Fibroblast of lung (primary cell): ENCODE measurements at places on chromosomes 5 and 9.
A peak's percentile ranks its signal among the peaks of the same experiment; 100 is the strongest.

GRCh38 chr5:154371687-154372086 is 74.1 kb upstream of the SAP30L start:
- peak; percentile 86 for DNase-seq

DNA sequence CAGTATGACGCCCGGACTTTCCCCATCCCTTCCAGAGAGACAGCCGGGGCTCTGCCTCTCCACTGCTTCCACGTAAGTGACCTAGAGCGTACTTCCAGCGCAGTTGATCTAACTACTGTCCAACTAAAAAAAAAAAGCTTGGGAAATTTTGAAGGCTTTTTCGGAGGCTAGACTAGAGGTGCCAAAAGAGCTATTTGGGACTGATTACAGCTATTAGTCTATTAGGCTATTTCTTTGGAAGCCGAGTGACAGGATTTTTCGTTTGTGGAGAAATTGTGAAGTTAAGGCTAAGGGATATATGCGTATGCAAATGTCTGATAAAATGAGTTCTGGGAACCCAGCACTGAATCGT is 1.5 kb downstream of the CCNO start:
- DNase-seq = peak; percentile 45

GRCh38 chr9:124513376-124513994 is 6.3 kb upstream of the NR5A1 start:
- no peak for DNase-seq

GRCh38 chr5:172855597-172856292 is 21.7 kb downstream of the ERGIC1 start:
- peak; percentile 62 for DNase-seq

DNA sequence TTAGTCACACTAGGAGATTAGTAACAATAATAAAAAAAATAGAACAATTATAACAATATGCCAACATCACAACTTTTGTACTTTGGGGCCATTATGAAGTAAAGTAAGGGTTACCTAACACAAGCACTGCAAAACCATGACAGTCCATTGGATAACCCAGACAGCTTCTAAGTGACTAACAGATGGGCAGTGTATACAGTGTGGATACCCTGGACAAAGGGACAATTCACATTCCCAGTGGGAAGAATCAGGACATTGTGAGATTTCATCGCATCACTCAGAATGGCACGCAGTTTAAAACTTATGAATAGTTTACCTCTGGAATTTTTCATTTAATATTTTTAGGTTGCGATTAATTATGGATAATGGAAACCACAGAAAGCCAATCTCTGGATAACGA is 45.6 kb upstream of the JADE2 start:
- no peak for DNase-seq

DNA sequence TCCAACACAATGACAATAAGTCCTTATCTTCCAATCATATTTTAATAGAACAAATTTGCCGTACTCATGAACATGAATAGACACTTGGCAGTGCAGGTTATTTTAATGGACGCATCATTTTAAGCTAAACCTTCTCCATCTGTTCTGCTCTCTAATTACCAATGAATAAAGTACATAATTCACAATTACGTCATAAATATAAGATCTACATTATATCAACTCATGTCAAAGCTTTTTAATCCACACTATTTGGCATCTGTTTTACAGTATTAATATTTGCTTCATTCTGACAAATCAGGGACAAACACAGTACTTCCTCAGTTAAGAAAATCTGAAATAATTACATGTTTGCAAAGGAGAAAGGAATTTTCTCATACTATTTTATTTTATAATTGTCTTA is 344.1 kb upstream of the DMAC1 start:
- no peak for DNase-seq

- no peak for DNase-seq
Measured at GRCh38 chr5:58722160-58722559, 139.3 kb downstream of the RAB3C start.

GRCh38 chr5:116451905-116452450 is 122.6 kb downstream of the SEMA6A start:
- DNase-seq = peak; percentile 66

GRCh38 chr5:14036947-14037346 is 92.5 kb upstream of the DNAH5 start:
- DNase-seq = no peak

GRCh38 chr5:134135091-134135655 is 20.7 kb downstream of the TCF7 start:
- no peak for DNase-seq

GRCh38 chr5:148457183-148457620 is 73.4 kb downstream of the FBXO38 start:
- no peak for DNase-seq

DNA sequence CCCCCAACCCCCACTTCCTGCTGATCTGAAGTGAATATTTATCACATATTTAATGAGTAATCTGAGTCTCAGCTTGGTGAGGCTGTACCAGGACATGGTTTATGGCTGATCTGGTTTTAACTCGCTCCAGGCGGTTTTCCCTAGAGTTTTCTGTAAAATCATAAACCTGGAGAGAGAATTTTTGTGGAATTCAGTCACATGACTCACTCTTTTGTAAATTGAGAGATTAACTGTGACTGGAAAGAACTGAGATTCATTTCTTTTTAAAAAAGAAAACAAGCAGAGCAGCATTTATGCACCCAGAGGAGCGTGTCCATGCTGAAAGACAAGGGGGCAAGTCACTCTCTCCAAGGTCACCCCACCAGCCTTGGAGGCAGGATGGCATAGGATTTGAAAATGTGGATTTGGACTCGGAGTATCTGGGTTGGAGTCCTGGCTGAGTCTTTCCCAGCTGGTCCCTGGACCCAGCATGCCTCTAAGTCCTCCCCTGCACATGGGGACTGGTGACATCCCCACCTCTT is 81.8 kb downstream of the ZNF618 start:
- peak; percentile 85 for DNase-seq

GRCh38 chr5:106454651-106455415 is 1215.9 kb downstream of the EFNA5 start:
- peak; percentile 61 for DNase-seq

GRCh38 chr5:78899922-78900362 is 85.2 kb downstream of the ARSB start:
- peak; percentile 55 for DNase-seq

GRCh38 chr9:134854541-134854981 is 26.0 kb upstream of the FCN2 start:
- no peak for DNase-seq

- peak; percentile 42 for DNase-seq
Measured at GRCh38 chr5:172245703-172246125, 37.9 kb downstream of the UBTD2 start.

DNA sequence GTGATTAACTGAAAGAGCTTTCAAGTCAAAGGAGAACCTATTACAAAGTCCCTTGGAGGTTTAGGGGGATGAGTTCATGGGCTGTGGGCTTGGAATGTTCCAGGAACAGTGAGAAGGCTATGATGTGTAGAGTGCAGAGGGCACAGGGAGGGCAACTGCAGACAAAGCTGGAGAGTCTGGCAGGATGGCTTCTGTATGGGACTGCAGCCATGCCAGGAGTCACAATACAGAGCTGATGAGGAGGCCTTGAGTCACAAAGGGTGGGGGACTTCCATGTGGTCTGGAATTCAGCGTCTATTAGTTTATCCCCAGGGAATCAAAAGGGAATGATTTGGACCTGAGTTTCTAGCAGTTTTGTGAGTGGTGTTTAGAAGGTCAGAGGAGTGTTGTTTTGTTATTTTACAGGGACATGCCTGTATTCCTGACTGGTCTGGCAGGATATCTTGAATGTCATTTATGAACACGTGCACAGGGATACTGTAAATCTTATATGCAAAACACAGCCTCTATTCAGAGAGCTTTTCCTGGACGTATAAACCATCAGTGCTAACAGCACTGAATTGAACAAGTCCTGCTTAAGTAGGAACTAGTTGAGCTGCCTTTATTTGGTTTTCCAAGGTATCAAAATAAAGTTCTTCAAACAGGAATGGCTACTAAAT is 14.3 kb upstream of the TEK start:
- peak; percentile 90 for DNase-seq

- DNase-seq = no peak
Measured at GRCh38 chr9:87425202-87425601, 72.5 kb upstream of the DAPK1 start.

GRCh38 chr5:69367697-69368279 is 1.5 kb downstream of the AK6 start:
- no peak for DNase-seq

DNA sequence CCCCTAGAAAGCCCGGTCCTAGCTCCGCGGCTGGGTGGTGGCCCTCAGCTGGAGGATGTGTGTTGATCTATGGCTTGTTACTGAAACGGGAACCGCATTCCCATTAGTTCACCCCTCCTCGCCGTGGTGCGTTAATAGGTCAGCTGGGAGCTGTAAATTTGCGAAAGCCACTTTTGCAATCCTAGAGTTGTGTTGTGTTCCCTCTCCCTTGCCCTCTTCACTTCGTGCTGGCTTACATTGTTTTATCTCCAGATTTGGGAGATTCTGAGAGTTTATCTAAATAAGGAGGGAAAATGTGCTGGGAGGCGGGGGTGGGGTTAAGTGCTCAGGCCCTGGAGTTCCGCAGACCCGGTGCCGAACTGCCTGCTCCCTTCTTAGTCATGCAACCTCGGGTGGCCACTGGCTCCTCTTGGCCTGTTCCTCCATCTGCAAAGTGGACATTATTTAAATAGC is 62.8 kb downstream of the HMCN2 start:
- DNase-seq = peak; percentile 81

- DNase-seq = no peak
Measured at GRCh38 chr5:80739496-80739895, 84.7 kb upstream of the DHFR start.

GRCh38 chr9:27571011-27571410 is 2.3 kb downstream of the C9orf72 start:
- DNase-seq = no peak

DNA sequence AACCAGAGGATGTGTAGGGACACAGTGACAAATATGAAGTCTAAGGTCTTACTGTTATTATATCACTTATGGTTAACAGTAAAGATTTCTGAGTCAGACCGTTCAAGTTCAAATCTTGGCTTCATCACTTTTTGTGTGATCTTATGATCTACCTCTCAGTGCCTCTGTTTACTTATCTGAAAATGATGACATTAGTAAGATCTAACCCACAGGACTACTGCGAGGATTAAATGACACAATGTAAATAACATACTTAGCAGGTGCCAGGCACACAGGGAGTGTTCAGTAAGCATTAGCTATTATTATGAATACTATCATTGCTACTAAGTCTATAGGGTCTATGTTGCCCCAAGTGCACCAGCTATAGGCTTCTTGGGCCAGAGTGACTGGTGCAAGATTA is 2.0 kb downstream of the IRF1 start:
- no peak for DNase-seq

DNA sequence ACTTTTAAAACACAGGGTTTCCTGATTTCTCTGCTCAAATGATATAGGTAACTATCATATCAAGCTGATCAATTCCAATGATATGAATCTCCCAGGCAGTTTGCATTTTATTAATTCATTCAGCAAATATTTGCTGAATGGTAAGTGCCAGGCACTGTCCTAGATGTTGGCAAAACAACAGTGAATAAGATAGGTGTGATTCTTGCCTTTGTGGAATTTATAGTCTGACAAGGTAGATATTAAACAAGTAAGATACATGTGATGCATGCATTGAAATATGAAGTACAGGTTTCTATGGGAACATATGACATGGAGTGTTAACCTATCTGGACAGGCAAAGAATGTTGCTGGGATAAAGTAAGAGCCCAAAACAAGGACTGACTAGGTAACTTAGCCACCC is 231.8 kb upstream of the DAB2 start:
- DNase-seq = no peak

- DNase-seq = peak; percentile 72
Measured at GRCh38 chr9:35903049-35903448, 3.0 kb upstream of the HRCT1 start.

DNA sequence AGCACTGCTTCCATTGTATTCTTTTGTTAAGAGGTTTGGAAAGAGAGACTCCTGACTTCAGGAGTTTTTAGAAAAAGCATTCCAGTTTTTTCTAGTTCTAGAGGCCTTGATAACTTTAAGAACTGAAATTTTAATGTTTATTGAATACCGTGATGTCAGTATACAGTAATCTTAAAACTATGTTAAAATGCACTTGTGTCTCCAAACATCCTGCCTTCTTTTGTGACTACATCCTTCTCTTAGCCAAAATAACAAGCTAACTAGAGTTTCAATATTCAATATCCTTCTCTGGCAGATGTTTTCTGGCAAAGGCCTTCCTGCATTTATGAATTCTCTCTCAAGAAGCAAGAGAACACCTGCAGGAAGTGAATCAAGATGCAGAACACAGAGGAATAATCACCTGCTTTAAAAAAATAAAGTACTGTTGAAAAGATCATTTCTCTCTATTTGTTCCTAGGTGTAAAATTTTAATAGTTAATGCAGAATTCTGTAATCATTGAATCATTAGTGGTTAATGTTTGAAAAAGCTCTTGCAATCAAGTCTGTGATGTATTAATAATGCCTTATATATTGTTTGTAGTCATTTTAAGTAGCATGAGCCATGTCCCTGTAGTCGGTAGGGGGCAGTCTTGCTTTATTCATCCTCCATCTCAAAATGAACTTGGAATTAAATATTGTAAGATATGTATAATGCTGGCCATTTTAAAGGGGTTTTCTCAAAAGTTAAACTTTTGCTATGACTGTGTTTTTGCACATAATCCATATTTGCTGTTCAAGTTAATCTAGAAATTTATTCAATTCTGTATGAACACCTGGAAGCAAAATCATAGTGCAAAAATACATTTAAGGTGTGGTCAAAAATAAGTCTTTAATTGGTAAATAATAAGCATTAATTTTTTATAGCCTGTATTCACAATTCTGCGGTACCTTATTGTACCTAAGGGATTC is 43.1 kb downstream of the NDFIP1 start:
- DNase-seq = peak; percentile 65

GRCh38 chr5:35134278-35135030 is 86.7 kb upstream of the AGXT2 start:
- no peak for DNase-seq

- DNase-seq = no peak
Measured at GRCh38 chr5:157770665-157771064, 27.2 kb downstream of the LSM11 start.

DNA sequence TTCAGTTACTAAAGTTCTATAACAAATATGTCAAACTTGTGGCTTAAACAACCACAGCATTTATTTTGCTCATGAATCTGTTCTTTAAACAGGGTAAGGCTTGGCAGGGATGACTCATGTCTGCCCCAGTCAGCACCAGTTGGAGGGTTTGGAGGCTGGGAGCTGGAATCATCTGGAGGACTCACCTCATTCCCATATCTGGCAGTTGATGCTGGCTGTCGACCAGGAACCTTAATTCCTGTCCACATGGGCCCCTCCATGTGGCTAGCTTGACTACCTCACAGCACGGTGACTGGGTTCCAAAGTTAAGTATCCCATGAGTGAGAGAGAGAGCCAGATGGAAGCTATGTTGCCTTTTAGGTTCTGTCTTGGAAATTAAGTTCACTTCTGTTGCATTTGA is 13.8 kb upstream of the CCL28 start:
- DNase-seq = peak; percentile 59

- DNase-seq = no peak
Measured at GRCh38 chr5:16755641-16756040, 138.8 kb upstream of the RETREG1 start.

- DNase-seq = no peak
Measured at GRCh38 chr5:77900691-77901090, 124.6 kb upstream of the TBCA start.

GRCh38 chr9:119924736-119925135 is 555.5 kb upstream of the BRINP1 start:
- DNase-seq = no peak
